Psoas muscle (tissue), 8 donors: ENCODE measurements at places on chromosomes 16 and 17. TPM values are rescaled to one million over a fixed set of nuclear protein-coding genes. Genes with fewer than 3 reads are reported as not detected.
A peak's percentile ranks its signal among the peaks of the same experiment; 100 is the strongest.

AGRP gene
- total RNA-seq: not detected

DNA sequence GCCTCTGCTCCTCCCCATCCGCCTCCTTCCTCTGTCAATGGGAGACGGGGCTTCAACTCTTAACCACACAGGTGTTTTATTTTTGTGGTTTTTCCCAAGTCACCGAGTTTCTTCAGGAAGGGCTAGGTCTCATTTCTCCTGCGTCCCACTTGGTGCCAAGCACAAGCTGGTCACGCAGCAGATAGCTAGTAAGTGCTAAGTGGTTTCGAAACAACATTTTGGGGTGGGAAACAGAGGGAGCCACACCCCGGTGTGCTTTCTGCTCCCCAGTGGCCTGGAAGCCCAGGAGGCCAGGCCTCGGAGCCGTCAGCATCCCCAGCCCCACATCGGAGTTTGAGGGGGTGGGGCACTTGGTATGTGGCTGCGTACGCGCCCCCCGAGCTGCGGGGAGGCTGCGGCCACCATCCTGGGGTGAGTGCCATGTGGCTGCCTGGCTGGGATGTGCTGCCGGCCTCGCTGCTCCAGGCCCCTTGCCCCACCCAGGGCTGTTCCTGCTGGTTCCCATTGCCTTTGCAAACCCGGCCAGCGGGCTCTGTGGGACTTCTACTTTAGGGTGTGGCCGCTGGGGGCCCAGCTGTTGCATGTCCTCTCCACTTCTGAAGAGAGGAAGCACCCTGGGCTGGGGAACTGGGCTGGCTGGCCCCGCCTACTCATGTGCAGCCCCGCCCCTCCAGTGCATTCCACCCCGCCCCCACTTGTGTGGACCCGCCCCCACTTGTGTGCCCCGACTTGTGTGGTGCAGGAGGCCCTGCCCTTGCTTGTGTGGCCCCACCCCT, 55.6 kb downstream of the BAIAP2 start:
- no peaks in the 10 kb centered on the region for H3K36me3 ChIP-seq
- peaks cover 8% of the 10 kb centered on the region for H3K27me3 ChIP-seq
- H3K4me3 ChIP-seq: no peak overlapping the region
- H3K27ac ChIP-seq: no peak overlapping the region
- peaks cover 14% of the 10 kb centered on the region for H3K4me1 ChIP-seq

DNA sequence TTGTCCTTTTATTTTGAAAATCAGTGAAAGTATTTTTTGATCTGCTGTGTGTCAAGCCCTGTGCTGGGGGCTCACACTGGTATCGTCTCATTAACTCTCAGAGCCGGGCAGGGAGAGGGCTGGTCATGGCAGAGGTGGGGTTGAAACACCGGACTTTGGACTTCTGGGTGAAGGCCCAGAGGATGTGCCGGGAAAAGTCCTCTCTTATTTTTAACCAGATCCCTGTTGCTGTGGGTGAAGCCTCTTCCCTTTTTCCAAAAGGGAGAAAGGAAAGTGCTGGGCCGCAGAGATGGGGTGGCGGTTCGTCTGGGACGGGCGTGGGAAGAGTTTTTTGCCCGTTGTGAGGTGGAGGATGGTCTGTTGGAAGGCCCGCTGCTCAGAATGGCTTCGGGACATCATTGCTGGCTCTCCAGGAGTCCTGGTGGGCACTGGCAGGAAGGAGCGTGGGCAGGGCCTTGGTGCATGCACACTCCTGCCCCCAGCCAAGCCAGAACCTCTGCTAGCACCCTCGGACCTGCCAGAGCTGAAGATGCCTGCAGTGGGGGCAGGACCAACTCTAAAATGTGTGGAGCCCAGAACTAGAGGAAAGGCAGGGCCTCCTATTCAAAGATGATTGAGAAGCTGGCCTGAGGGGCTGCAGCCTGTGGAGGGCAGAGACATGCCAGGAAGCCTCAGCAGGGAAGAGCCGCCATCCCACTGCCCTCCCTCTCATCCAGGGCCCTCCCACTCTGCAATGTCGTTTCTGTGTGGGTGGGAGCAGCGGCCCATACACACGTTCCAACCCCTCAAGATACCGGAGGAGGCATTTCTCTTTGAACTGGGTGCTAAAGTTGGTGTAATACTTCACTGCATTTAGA, 213.2 kb downstream of the CCDC182 start:
- no peaks in the 10 kb centered on the region for H3K36me3 ChIP-seq
- no peaks in the 10 kb centered on the region for H3K27me3 ChIP-seq
- DNase-seq: no peak

DNA sequence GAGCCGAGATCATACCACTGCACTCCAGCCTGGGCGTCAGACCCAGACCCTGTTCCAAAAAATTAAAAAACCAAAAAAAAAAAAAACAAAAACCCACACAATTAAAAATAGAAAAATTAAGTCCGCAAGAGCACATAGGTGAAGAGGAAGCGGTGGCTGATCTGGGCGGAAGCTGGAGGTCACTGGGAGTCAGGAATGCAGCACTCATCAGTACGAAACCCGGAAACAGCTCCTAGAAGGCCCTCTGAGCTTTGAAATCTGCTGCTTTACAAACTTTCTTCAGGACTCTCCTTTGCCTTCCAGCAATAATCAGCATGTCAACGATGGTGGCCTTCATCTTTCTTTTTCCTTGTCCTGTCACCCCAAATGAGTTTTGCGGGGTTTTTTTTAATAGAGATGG, 29.5 kb downstream of the TRAP1 start:
- H3K4me1 ChIP-seq: peaks cover 17% of the 10 kb centered on the region
- no peak overlapping the region for H3K4me3 ChIP-seq
- DNase-seq: no peak
- no peaks in the 10 kb centered on the region for H3K27me3 ChIP-seq
- H3K36me3 ChIP-seq: peaks cover 8% of the 10 kb centered on the region
- H3K27ac ChIP-seq: no peak overlapping the region

- no peak overlapping the region for H3K27ac ChIP-seq
- no peaks in the 10 kb centered on the region for H3K27me3 ChIP-seq
- H3K4me1 ChIP-seq: no peaks in the 10 kb centered on the region
- DNase-seq: no peak
Measured at GRCh38 chr17:68587847-68588246, 13.3 kb downstream of the FAM20A start.

- DNase-seq: no peak
- H3K27ac ChIP-seq: no peak overlapping the region
- no peaks in the 10 kb centered on the region for H3K4me1 ChIP-seq
- no peaks in the 10 kb centered on the region for H3K27me3 ChIP-seq
- no peaks in the 10 kb centered on the region for H3K36me3 ChIP-seq
Measured at GRCh38 chr17:73924909-73925186, 278.6 kb upstream of the RPL38 start.

SSTR5 gene
- not detected for total RNA-seq

C16orf92 gene
- total RNA-seq: not detected

- no peaks in the 10 kb centered on the region for H3K4me1 ChIP-seq
- DNase-seq: no peak
- H3K4me3 ChIP-seq: no peak overlapping the region
Measured at GRCh38 chr16:79109771-79110170, 490.8 kb downstream of the MAF start.

KRTAP2-2 gene
- not detected for total RNA-seq

- DNase-seq: peak; percentile 52
- peak overlapping the region; percentile 75 for H3K4me3 ChIP-seq
- no peaks in the 10 kb centered on the region for H3K27me3 ChIP-seq
- peak overlapping the region; percentile 93 for H3K27ac ChIP-seq
- no peaks in the 10 kb centered on the region for H3K36me3 ChIP-seq
Measured at GRCh38 chr16:74607962-74608356, 1.0 kb upstream of the GLG1 start.

DNA sequence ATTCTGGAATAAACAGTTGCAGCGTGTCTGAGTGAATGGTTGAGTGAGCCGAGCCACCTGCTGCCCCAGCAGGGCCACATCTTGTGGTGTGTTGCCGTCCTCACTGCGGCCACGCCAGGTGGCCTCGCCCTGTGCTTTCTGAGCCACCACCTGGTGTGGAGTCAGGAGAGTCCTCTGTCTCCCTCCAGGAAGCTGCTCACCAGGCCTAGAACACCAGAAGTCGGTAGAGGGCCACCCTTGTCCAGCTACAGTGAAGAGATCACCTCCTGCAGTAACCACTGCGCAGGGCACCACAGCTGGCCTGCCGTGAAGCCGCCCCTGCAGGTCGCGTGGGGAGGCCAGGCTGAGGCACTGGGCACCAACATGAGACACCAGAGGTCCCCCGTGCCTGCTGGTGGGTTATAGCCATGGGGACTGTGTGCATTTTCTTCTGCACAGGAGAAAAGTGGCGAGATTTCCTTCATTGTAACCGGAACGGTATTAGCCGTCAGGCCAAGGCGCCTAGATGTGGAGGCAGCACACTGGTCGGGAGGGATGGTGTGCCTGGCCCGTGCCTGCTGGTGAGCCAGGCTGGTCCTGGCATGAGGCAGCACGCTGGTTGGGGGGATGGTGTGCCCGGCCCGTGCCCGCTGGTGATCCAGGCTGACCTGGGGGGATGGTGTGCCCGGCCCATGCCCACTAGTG, 28.9 kb upstream of the FOXK2 start:
- no peak overlapping the region for H3K27ac ChIP-seq
- H3K27me3 ChIP-seq: no peaks in the 10 kb centered on the region
- no peak overlapping the region for H3K4me3 ChIP-seq

ARL5C gene
- 1.0 TPM for total RNA-seq

- no peaks in the 10 kb centered on the region for H3K27me3 ChIP-seq
- H3K36me3 ChIP-seq: no peaks in the 10 kb centered on the region
- H3K27ac ChIP-seq: no peak overlapping the region
- H3K4me3 ChIP-seq: no peak overlapping the region
Measured at GRCh38 chr17:13492737-13493122, 109.0 kb downstream of the HS3ST3A1 start.

DNA sequence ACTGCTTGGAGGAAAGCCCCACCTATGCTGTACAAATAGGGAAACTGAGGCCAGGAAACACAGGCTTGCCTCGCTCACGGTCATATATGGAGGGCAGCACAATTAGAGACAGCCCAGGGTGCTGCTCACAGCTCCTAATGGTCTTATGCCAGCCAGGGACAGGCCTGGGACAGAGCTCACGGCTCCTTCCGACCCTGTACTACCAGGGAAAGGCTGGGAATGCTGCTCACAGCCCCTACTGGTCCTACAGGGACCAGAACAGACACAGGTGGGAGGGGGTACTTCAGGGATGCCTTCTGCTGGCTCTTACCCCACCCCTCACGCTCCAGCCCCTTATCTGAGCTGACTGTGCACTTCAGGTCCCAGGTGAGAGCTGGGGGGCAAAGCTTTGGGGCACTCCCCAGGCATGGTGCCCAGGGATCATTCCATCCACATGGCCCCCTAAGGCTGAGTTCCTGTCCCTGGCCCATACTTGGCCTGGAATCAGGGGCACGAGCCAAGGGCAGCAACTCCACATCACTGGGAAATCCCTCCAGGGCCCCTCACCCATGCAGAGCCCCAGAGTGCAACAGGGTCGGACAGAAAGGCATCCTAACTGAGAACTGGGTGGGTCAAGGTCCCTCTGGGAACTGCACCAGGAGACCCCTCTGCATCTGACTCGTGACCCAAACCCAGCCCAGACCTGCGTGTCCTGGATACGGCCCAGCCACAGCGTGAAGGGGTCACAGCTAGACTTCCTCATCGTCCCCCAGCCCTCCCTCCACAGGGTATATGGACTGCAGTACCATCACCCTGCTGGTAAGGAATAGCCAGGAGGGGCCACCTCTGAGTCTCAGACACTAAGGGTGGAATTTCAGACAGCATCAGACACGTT, 5.9 kb downstream of the RHBDF1 start:
- no peak overlapping the region for H3K27ac ChIP-seq
- no peaks in the 10 kb centered on the region for H3K27me3 ChIP-seq
- no peak overlapping the region for H3K4me3 ChIP-seq
- H3K4me1 ChIP-seq: peaks cover 52% of the 10 kb centered on the region

CRISPLD2 gene
- 24.0 TPM for total RNA-seq

GRCh38 chr16:71540-72401, 660 bp downstream of the RHBDF1 start:
- H3K4me3 ChIP-seq: peak overlapping the region; percentile 87
- no peaks in the 10 kb centered on the region for H3K36me3 ChIP-seq
- no peaks in the 10 kb centered on the region for H3K27me3 ChIP-seq
- peak; percentile 81 for DNase-seq
- H3K27ac ChIP-seq: peak overlapping the region; percentile 87

DNA sequence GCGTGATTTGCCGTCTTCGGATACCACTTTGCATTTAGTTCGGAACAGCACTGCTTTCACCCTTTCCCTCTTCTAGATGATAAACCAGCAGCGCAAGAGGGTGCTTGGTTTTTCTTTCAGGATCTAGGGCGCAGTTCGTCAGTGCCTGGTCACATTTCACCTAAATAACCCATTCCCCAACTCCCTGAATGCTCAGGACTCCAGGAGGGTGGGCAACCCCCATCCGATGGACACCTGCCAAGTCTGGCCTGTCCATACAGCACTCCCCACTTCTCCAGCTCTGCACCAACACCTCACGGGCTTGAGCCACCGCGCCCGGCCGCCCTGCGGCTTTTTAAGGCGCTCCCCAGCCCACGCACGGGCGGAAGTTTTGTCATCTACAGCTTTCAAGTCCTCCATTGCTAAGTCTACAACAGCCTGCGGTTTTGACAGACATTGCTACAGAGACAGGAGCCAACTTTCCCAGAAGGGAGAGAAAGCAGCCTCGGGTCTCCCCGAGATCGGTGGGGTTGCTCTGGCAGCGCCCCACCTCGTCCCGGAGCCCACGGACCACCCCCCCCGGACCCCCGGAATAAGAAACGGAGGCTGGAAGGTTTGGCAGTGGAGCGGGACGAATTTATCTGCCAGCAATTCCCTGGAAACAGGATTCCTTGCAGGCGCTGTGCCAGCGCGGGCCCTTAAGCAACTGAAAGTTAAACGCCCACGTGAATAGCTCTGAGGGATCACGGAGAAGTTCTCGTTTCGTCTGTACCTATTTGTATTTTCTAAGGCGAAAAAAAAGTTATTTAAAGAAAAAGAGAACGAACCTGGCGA, 38.6 kb upstream of the SLFN13 start:
- H3K4me3 ChIP-seq: peak overlapping the region; percentile 63
- H3K27ac ChIP-seq: no peak overlapping the region
- peak; percentile 64 for DNase-seq
- H3K27me3 ChIP-seq: peaks cover 72% of the 10 kb centered on the region
- no peaks in the 10 kb centered on the region for H3K36me3 ChIP-seq

GRCh38 chr17:57582881-57583756, 162.0 kb downstream of the CCDC182 start:
- no peaks in the 10 kb centered on the region for H3K27me3 ChIP-seq
- H3K4me1 ChIP-seq: peaks cover 31% of the 10 kb centered on the region
- no peak overlapping the region for H3K27ac ChIP-seq
- DNase-seq: no peak
- H3K36me3 ChIP-seq: no peaks in the 10 kb centered on the region

DNA sequence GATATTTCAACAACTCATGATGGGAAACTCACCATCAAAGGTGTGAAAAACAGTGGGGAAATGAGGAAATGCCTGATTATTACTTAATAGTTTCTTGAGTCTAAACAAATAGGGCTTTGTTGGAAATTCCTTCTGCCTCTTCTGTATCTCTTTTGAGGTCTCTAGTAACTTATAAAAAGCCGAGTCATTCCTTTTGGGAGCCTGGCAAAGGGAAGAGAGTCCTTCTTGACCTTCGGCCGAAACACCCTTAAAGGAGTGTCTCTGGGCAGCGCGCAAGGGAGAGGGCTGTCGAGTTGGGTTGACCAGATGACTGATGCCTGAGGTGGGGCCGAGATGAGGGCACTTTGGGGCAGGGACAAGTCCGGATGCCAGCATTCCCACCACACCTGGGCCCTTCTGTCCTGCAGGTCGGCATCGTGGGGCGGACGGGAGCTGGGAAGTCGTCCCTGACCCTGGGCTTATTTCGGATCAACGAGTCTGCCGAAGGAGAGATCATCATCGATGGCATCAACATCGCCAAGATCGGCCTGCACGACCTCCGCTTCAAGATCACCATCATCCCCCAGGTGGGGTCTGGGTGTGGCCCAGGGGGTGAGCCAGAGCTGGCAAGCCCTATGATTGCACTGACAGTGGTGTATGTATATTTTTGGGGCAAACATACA, 89.2 kb downstream of the ABCC6 start:
- no peaks in the 10 kb centered on the region for H3K27me3 ChIP-seq
- H3K4me3 ChIP-seq: no peak overlapping the region
- H3K4me1 ChIP-seq: no peaks in the 10 kb centered on the region
- H3K36me3 ChIP-seq: peaks cover 13% of the 10 kb centered on the region
